ENCODE measurements at places on chromosomes 5 and 9. TPM values are rescaled to one million over a fixed set of nuclear protein-coding genes. Genes with fewer than 3 reads are reported as not detected.

CDH10 gene
- total RNA-seq: 2.2 TPM

DNA sequence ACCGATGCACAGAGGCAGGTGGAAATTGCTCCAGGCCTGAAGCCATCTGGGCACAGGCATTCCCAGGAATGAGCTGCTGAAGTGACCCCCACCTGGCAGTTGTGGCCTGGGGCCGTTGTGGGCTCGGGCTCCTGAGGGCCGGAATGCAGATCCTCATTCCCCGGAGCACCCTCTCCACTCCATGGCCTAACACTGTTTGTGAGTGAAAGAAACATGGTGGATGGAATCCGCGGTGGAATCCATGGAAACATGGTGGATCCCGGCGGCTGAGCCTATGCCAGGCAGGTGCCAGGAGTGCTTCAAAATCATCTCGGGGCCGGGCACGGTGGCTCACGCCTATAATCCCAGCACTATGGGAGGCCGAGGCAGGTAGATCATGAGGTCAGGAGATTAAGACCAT lies 3.6 kb upstream of the SARDH start:
- no peak for DNase-seq

- peak; percentile 53 for DNase-seq
Observed at GRCh38 chr5:108481355-108481931, 99.5 kb upstream of the FBXL17 start.

GRCh38 chr5:57216714-57217113 lies 42.9 kb downstream of the GPBP1 start:
- peak; percentile 46 for DNase-seq

Measured in umbilical cord (tissue), 2 donors.